HFFc6 (cell line): ENCODE measurements at places on chromosomes 16 and 17. TPM values are rescaled to one million over a fixed set of nuclear protein-coding genes. Genes with fewer than 3 reads are reported as not detected.

- no peak for DNase-seq
Observed at GRCh38 chr17:49967621-49968404, 1.2 kb upstream of the DLX4 start.

EXOC3L1 gene
- total RNA-seq, result not detected in 3 replicates

RCVRN gene
- total RNA-seq, result not detected in 3 replicates

MFAP4 gene
- total RNA-seq, result 19.9 to 46.8 TPM (median 36.8 TPM) in 3 replicates

GRCh38 chr17:45222996-45223538, 1.4 kb downstream of the FMNL1 start:
- no peak for DNase-seq

DNA sequence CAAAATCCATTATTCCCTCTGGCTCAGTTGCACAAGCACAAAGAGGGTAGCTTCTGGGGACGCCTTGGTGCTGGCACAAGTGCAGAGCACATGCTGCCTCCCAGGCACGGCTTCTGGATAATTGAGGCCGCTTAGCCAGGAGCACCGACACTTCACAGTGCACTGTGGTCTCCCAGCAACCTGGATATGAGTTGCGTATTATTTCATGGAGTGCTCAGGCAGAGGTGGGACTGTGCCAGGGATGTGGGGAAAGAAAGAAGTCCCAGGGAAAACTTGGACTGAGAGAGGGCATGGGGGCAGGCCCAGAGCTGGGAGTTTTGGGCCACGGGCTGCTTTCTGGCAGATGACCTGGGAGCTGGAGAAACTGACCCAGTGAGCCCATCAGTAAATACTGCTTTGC, 37.5 kb downstream of the MPRIP start:
- DNase-seq, result no peak

DNA sequence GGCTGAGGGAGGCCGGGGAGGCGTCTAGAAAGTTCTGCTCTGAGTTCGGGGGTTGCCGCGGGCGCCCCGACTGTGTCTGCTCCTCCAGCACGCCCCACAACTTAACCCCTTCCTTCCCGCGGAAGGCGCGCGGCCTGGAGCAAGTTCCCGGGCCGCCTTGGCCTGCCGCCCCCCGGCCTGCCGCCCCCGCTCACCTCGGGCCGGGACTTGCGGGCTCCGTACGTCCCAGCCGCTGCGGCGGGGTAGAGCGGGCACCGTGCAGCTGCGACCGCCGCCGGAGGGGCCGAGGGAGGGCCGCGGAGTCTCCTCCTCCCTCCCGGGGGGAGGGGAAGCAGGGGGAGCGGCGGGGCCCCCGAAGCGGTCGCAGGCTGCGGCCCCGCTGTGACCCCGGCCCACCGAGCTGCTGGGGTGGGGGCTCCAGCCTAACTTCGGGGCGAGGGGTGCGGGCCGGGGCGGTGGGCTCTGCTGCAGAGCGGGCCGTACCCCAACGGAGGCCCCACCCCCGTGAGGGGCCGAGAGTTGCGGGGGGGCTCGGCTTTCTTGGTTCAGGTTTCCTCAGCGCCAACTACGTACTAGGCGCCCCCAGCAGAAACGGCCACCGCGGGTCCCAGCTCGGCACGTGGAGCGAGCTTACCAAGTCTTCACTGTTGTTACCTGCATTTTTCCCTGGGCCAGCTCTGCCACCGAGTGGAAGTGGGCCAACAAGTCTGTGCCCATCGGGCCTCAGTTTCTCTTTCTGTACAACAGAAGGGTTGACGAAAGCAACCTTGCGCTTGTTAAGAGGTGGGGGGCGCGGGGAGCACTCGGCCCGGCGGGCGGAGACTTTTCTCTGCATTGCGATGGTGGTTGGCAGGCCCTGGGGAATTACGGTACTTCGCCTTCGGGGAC, at the start of gene CCDC102A:
CCDC102A (minus strand) TSS at position 266 of the 888 bp plus-strand sequence. CDS start 7,394 bp downstream, outside the sequence.
- DNase-seq, result no peak

DHRS7B gene
- 12.3 and 16.4 TPM in 2 replicates for total RNA-seq

- DNase-seq, result no peak
Observed at GRCh38 chr17:38943607-38944006, 18.2 kb downstream of the LASP1NB start.

DNA sequence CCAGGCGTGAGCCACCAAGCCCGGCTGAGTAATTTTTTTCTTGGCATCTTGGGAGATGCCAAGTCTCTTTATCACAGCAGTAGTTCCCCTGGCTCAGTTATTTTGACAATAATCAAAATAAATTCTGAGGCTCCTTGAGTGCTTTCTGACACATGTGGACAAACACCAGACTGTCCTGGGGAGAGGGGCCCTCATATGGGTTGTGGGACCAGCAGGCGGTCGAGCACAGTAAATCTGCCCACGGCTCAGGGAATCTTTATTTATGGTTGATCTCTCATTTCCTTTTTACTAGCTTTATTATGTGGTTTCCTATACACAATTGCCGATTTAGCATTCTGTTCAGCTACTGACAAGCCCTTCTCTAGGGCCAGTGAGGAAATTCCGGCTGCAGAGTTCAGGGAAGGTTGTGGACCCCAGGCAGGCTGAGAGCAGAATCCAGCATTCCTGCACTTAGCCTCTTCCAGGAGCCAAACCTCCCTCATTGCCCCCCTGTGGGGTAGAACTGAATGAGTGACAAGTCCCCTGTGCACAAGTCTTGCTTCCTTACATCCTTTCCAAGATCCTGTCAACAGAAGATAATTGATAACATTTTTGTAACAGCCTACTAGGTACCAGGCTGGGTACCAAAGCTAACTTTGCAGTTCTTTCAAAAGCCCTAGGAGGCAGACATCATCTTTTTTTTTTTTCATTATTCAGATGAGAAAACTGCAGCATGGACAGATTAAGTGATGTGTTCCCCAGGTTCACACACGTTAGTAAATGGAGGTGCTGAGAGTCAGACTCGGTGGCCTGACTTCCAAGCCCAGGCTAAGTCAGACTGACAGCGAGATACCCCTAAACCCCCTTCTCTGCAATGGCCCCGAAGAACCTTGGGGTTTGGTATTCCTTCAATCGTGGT, 40.2 kb downstream of the HS3ST3B1 start:
- DNase-seq, result peak; percentile 8

CEP295NL gene
- 0.85 and 1.2 TPM in 2 replicates for total RNA-seq

DNA sequence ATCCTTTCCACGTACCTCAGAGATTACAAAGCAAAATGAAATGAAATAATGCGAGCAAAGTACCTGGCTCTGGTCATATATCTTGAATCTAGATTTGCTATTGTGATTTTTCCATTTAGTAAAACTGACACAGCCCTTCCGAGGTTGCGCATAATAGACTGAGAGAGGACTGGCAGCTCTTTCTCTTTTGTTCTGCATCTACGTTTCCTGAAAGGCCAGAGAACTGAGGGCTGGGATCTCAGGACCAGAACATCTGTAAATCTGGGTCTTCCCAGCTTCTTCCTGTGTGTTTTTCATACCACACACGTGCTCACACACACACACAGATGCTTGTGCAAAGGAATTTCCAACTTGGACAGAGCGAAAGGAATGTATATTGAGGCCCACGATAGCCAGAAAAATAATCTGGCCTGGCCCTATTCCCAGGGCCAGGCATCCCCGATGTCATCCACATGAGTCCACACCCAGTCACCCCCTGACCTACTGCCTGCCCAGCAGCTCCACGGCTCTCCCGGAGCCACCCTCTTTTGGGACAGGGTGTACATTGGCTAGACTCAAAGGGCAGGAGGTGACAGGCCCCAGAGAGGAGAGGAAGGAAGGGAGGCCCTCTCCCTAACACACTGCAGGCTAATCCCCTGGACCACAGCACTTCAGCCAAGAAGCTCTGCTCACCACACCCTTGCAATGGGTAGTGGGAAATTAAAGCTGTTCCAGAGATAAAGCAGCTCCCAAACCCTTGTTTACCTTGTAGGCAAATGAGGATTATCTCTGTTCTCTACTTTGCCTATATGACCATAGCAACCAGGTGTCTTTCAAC, 41.8 kb downstream of the NOL11 start:
- peak; percentile 12 for DNase-seq

FBXO39 gene
- not detected in 3 replicates for total RNA-seq

- peak; percentile 94 for DNase-seq
Observed at GRCh38 chr17:10114931-10115535, 83.4 kb downstream of the GAS7 start.

PRSS33 gene
- not detected in 3 replicates for total RNA-seq

DNA sequence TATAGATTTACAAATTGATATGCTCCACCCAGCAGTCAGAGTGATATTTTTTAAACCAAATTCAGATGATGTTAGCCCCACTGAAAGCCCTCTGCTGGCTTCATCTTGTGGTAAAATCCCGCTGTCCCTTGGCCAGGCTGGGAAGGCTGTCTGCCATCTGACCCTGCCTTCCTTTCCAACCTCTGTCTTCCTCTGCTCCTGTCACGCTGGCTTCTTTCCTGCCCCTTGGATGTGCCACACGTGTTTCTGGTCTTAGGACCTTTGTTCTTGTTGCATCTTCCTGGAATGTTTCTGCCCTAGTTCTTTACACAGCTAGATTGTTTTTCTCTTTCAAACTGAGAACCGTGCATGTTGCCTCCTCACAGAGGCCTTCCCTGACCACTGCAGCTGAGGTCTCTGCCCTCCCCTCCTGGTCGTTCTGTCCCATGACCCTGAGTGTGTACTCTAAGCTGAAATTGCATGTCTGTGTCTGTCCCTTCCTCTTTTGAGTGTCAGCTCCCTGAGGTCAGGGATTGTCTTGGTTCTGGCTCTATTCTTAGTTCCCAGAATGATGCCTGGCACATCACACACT, 11.4 kb downstream of the NT5M start:
- DNase-seq, result no peak

DNA sequence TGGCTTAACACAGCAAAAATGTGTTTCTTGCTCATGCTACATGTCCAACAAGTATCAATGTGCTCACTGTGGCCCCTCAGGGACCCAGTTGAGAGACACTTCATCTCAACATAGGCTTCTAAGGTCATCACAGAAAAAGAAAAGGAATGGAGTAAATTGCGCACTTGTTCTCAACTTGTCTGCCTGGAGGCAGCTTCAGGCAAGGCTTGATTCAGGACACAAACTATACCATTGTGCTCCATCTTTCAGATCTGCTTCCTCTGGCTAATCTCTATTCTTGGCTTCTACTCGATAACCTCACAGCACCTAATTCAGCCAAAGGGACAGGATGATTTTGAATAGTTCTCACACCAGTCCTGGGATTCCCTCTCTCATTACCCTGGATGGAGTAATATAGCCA, 35.6 kb downstream of the HS3ST2 start:
- DNase-seq, result no peak

GRCh38 chr17:82780971-82781893, 29.4 kb downstream of the TBCD start:
- no peak for DNase-seq

DNA sequence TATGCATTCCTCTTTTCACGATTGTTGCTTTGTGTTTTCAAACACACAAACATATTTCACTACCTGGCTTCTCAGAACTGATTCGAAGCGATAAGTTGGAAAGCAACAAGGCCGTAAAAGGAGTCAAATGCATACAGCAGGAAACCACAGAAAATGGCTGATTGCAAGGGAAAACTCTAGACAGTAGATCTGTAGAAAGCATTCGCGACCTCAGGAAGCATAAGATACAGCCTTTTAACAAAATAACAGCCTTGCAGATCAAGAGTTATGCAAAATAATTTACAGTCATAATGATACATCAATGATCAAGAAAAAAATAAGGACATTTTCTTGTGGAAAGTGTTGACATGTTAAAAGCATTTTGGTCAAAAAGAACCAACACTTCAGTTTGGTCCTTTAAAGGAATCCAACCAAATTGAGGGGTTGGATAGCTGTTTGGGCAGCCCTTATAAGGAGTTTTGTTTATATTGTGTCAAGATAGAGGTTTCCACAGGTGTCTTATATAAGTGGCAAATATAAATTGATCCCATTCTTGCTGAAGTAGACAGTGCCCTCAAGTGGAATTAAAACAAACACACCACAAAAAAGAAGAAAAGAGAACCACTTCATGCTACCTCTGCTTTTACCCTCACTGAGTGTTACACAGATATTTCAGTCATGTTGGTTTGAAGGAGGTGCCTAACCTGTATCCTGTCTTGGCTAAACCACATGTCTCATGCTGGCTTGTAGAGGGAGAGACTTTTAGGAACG, 5.5 kb downstream of the CYLD start:
- DNase-seq, result no peak

GRCh38 chr17:69470702-69471101, 56.2 kb downstream of the MAP2K6 start:
- no peak for DNase-seq

CCDC200 gene
- not detected in 3 replicates for total RNA-seq

SLC13A5 gene
- not detected in 3 replicates for total RNA-seq

GRCh38 chr17:14827396-14827919, 437.7 kb downstream of the PMP22 start:
- no peak for DNase-seq

GRCh38 chr16:85455534-85455933, 157.6 kb upstream of the GSE1 start:
- no peak for DNase-seq

DNA sequence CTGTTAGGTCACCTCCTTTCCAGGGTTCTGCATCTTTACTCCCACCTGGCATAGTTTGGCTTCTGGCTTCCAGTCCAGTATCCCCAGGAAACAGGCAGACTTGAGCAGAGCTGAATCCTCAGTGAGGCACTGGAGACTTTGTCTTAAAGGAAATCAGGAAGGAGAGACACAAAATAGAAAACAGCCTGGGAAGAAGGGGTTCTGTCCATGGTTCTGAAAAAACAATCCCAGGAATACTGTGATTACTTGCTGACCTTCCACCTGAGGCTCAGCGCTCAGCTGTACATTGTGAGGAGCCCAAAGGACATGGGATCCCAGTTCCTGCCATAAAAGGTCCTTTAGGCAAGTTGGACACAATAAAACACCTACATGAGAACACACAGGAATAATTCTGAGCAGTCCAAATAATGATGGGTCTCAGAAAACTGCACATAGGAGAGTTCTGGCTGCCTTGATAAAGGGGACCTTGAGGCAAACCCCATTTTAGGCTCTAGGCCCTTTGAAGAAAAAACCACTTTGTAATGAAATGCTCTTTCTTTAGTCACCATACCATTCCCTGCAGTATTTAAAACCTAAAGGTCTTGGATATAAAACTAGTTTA, 81.4 kb upstream of the CRHR1 start:
- peak; percentile 6 for DNase-seq

DNA sequence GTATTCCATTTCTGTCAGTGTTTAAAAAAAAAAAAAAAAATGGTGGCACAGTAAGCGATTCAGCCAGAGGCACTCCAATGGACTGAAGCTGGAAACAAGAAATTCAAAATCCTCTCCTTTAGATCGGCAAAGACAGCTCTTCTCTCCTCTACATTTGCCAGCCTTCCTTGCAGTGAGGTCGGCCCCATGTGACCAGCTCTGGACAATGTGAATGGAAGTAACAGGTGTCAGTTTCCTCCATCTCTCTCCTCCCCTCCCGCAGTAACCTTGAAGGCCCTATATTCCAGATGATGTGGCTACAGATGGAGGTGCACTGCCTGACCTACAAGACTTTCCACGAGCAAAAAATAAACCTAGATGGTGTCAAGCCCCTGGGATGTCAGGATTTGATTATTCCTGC, 15.0 kb downstream of the CUEDC1 start:
- DNase-seq, result no peak
